ENCODE measurements at places on chromosomes 6 and 20.

DNA sequence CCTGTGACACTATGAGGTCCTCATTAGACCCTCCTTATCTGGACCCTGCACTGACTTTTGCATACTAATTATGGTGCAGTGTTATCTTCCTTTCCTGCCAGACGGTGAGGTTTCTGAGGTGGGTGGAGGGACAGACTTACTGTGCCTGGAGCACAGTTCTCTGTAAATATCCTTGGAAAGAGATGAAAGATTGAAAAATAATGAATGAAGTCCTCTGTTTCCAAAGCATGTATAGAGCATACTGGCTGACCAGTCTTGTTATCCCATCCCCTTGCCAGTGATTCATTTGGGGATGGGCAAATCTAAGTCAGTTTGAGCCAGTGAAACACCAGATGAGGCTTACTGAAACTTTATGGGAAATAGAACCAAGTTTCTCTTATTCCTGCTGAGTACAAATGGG lies 152.6 kb upstream of the HDDC2 start:
- DNase-seq, result no peak

DNA sequence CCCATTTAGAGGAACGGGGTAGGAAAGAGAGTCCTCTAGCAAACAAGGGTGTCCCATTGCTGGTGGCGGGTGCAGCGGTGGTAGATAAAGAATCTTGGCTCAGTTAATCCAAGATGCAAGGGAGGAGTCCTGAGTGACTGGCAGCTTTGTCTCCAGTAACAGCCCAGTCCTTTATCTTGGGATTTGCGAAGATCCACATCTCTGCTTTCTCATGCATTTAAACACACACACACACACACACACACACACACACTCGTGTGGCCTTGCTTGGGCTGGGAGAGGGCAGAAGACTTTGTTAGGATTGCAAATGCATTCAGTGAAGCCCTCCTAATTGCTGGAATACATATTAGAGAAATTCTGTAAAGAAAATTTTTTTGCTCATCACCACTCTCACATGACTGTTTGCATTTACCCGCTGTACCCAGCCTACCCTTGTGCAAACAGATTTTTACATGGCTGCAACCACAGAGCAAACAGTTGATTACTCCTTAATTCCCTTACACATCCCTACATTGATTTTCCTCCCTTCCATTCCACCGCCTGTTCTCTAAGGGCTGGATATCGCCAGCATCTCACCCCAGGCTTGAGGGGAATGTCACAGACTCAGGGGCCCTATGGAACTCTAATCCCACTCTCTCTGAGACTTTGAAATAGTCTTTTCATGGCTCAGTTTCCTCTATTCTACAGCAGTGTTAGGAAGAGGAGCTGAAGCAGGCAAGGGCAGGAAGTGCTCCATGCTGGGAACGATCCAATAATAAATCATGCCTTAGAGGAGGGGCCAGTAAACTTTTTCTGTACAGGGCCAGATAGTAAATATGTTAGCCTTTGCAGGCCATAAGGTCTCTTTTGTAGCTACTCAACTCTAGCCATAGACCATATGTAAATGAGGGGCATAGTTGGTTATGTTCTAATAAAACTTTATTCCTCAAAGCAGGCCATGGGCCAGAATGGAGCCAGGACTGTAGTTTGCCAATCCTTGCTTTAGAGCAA lies 3.5 kb downstream of the C6orf132 start:
- no peak for DNase-seq

GRCh38 chr6:7777074-7777473 lies 51.2 kb downstream of the BMP6 start:
- no peak for DNase-seq

GRCh38 chr6:144219056-144219685 lies 66.0 kb upstream of the UTRN start:
- no peak for DNase-seq

- DNase-seq, result no peak
Measured at GRCh38 chr6:156999762-157000161, 222.6 kb downstream of the ARID1B start.

DNA sequence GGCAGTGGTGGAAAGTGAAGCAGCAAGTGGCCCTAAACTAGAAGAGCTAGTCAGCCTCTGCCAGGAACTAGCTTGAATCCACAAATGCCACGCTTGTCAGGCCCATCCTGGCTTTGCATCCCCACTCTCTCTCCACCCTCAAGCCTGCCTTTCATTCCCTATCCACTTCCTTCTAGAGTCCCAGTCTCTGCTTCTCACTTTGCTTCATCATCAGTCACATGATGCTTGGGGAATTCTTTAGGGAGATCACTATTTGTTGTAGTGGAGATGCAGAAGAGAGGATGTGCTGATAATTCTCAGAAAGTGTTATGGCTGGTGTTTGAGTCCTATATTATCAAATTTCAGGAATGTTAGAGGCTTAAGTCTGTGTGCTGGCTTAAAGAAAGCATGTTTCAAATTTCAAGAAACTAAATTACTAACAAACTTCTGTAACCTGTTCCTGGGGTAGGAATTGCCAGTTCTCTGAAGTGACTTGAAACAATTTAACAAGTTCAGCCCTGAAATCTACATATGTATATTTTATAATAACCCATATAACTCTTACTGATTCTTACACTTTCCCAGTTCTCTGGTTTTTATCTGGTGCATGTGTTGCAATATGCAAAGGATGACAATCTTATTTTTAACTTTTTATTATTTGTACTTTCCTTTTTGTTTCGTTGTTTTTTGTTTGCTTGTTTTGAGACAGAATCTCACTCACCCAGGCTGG lies 7.5 kb downstream of the TRIM39 start:
- DNase-seq, result no peak

- no peak for DNase-seq
Measured at GRCh38 chr20:37346236-37346534, 245 bp downstream of the SRC start.

DNA sequence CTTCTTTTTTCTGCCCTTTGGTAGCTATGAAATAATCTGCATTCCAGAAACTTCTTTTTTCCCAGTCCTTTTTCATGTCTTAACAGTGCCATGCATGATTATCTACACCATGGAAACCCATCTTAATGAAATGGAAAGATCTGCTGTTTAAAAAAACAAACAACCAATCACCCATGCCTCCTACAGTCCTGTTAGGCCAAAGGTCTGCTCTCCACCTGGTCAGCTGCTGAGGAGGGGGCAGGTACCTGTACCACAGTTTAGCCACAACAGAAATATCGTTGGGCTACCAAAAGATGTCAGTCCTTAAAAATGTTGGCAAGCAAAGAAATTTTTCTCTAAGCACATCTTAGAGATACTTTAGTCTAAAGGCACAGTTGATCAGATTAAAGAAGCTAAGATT lies 112.6 kb downstream of the SLC16A10 start:
- DNase-seq, result no peak

GRCh38 chr20:4813076-4813862 lies 91.6 kb downstream of the PRND start:
- no peak for DNase-seq

DNA sequence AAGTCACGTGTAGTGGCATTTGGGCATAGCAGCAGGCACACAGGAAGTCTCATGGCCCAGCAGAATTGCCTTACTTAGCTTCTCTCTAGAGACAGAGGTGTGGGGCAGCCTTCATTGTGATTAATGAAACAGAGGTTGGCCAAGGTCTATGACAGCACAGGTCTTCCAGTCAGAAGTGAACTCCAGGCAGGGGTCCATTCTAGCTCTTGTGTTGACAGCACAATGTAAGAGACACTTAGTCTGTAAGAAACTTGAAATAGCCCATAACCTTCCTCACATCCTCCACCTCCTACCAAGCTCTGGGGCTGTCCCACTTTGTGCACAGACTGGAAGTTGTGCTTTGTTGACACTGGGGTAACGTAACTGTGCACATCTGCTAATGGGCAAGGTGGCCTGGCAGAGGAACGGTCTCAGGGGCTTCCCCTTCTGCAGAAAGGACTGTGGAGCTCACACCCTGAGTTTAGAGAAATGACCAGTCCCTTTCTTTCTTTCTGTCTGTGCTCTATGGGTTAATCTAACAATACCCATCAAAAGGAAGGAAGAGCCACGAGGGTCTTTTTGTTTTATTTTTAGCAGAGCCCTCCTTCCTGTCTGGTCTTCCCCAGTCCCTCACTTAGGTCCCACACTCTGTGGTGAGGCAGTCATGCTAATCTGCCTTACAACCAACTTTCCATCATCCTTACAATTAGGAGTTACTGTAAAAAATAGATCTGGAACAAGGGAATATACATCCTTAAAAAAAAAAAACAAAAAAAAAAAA lies 35.6 kb upstream of the TAGAP start:
- no peak for DNase-seq

DNA sequence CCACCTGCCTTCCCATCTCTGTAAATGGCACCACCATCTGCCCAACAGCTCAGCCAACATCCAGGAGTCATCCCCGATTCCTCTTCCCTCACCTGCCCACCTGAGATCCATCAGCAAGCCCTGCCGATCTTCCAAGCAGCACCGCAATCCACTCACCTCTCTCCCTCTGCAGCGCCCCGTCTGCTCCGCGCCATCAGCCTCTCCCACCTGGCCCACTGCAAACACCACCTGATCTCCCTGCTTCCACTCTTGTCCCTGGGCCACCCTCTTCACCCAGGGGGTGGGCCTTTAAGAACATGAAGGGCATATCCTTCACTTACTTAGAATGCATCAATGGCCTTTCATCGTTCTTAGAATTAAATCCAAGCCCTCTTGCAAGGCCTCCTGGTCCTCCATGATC lies 457.3 kb upstream of the SULF2 start:
- DNase-seq, result no peak

DNA sequence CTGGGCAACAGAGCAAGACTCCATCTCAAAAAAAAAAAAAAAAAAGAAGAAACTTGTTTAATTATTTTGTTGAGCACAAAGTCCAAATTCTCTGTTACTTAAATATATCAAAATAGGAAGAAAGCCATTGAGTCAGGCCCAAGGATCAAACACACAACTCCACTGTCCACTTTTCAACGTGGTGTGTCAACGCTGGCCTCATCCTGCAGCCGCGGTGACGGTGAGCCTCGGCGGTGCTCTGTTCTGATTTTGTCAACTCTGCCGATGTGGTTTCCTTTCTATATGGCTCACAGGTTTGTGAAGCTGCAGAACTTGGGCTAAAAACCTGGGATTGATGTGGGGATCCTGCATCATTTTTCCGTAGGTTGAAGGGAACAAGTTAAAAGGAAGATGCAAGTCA lies 3.2 kb upstream of the SMOC2 start:
- no peak for DNase-seq

- no peak for DNase-seq
Measured at GRCh38 chr6:47413752-47414422, 63.7 kb upstream of the CD2AP start.

DNA sequence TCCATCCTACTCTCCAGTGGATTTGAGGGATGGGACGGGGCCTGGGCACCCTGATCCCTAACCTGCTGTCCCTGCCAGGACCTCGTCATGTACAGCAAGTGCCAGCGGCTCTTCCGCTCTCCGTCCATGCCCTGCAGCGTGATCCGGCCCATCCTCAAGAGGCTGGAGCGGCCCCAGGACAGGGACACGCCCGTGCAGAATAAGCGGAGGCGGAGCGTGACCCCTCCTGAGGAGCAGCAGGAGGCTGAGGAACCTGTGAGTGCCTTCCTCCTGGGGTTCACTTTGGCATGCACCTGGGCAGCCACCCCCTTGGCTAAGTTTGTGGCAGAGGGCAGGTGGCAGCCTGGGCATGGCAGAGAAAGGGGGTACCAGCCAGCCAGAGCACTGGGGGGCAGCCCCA lies 5.7 kb downstream of the CDC25B start:
- DNase-seq, result no peak

- DNase-seq, result no peak
Measured at GRCh38 chr20:53668992-53669391, 75.4 kb upstream of the ZNF217 start.

- DNase-seq, result no peak
Measured at GRCh38 chr20:23536328-23536974, 31.8 kb downstream of the CST9L start.

DNA sequence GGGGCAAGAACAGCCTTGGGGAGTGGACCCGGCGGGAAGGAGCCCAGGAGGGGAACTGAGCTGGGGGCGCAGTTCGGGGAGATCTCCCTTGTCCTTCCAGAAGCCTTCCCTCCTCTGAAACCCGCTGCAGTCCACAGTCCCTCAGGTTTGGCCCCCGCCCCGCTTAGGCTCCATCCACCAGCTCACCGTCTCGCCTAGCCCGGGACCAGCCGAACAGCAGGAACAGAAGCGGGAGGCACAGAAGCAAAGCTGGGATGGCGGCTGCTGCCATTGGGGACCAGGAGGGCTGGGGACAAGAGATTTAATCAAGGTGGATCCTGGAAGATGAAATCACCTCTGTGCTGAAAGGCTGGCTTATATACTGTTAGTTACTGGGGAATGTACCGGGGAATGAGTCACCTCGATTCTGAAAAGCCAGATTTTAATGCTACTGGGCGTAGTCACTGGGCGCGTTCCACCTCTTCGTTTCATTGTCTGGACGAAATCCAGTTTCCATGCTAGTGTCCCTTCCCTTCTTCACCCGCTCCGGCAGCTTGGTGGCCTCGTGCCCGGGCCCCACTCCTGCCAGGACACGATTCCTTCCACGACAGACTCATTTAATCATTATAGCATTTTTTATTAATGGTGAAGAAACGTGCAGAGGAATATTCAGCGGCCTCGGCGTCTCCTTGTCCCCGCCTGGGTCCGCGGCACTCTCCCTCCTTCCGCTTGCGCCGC lies at the start of gene RAET1L:
Gene RAET1L, minus strand, starts transcription at position 332 of the 717 bp plus-strand sequence. Its CDS starts 61 bp downstream, at position 271.
- no peak for DNase-seq

- no peak for DNase-seq
Measured at GRCh38 chr6:42996513-42996912, 12.1 kb downstream of the PPP2R5D start.

DNA sequence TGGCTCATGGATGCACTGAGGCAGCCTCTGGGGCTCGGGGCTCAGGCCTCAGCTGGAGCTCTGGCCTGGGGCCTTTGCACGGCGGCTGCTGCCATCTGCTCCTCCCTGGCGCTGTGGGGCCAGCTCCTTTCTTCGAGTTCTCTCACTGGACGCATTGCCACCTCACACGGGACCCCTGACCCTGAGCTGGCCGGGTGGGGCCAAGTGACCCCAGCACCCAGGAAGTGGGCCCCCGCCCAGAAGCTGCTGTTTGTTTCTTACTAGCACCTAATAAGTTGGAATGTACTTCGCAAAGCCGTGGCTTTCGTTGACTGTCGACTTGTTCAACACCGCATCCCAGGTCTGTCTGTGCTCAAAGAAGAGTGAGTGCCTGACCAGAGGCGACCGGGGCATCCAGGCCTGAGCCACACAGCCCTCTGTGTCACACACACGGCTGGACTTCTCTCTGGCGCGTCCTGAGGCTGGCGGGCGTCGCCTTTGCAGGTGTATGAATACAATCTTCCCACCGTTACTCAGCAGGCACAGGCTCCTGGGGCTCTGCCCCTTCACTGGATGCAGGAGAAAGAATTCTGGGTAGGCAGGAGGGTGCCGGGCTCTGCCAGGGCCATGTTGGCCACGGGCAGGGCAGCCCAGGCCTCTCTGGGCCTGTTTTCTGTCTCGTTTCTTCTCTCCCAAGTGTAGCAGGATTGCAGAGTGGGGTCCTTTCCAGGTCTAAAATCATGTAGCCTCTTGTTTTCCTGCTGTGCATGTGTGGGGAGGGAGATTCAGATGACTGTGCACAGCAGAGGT lies 112.9 kb downstream of the DLL1 start:
- DNase-seq, result no peak
